ENCODE measurements at places on chromosomes 4 and X.

DNA sequence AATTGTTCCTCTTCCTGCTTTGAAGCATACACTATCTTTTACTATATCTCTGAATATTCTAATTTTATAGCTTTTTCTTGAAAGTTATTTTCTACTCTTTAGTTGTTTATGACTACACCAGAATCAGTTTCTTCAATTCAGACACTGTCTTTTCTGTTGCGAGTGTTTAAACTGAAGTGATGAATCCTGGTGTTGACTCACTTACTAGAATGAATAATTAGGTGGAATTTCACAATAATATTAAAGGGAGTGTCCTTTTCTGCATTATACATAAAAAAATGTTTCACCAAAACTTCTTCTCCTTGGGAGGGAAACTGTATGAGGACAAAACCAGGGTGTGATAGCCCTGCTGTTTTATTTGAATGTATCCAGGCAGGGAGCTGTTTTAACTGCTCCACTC lies 1383.1 kb downstream of the C4orf33 start:
- no peak for DNase-seq

GRCh38 chr4:19104176-19104575 lies 1082.6 kb upstream of the LCORL start:
- no peak for DNase-seq

DNA sequence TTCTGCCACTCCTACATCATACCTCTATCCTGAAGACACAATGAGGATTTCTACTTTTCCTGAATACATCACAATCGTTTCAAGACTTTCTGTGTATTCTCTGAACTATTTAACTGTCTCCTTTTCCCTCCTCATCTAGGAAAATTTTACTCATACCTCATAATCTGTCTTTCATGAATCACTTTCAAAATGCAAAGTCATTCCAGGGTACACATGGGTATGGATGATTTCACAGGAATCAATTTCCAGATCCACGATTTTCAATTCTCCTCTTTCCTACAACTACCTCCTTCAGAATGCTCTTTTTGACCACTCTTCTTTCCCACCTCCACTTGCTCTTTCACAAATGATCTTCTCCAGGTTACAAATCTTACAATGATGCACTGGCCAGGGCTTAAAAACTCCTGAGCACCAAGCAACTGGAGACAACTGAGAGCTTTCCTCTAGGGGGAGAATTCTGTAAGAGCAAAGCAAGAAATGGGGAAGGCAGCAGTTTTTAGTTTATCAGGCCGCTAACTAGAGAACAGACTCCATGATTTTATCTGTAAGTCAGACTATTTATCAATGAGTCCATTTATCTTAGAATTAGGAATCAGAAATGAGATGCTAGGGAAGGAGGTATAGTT lies 116.4 kb downstream of the PPP3CA start:
- no peak for DNase-seq

GRCh38 chr4:17068891-17069290 lies 170.4 kb upstream of the LDB2 start:
- no peak for DNase-seq

DNA sequence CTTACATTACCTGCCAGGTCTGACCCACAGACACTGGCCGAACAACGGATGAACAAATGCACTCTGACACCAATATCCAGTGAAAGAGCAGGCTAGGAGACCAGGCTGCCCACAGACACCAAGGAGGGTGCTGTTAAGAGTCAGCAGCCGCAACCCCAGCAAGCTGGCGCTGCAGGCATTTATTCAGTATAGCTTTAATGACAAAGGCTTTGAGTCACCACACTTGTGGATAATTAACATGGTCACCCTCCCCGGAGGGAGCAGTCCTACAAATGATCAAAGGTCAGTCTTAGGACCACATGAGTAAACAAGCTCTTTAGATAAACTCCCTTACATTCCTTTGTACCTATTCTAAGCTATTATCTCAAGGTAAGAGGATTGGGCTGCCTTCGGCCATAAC lies 368.5 kb upstream of the GRID2 start:
- no peak for DNase-seq

DNA sequence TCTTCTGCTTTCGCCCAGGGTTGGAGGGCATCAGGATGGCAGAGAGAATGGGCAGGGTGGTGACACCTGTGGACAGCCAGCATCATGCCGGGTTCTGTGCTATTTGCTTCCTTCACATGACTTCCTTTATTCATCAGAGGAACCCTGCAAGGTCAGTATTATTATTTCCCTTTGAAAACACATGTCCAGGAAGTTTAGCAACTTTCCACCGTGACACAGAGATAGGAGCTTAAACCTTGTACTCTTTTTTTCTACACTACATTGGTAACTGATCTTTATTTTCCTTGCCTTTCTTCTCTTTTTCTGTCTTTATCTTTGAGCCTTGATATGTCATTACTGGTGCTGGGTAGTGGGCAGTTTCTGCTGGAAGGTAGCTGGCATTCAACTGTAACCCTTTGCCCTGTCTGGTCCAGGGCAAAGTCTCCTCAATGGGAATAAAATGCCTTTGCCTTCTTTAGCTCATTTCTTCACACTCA lies 5.0 kb upstream of the MGST2 start:
- DNase-seq = no peak

DNA sequence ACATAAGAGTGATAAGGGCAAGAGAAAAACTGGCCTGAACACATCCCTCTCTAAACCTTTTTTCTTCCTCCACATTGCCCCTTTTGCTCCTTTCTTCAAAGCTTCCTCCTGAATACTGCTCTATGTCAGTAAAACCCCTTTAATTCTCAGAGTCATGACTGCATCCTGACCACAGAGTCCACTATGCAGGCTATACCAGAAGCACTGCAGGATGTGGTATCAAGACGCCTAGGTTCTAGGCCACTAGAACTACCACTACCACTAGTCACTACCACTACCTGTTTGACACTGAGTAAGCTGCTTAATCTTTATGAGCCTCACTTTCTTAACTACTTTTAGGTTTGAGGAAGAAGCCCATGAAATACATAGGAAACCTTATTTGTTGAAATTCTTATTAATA lies 38.7 kb downstream of the ARHGEF9 start:
- DNase-seq = no peak

- no peak for DNase-seq
Measured at GRCh38 chr4:6538575-6538974, 36.4 kb upstream of the MAN2B2 start.

DNA sequence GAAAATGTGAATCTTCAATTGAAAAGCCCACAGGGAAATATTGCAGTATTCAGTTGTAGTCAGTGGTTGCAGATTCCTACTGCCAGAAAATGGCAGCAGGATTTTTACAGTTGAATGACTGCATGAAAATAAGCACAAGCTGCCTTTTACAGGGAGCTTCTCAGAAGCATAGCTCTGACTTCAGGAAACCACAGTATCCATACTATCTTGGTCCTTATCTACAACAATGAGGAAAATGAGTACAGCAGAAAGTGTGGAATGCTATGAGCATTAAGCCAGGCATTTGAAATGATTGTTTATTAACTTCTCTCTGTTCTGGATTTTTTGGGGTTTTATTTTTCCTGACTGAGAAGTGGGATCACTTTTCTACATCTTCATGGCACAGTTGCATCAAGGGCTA lies 34.6 kb upstream of the PRRG1 start:
- DNase-seq = no peak

GRCh38 chr4:42454755-42455420 lies 57.6 kb downstream of the SHISA3 start:
- DNase-seq = no peak

GRCh38 chr4:147780137-147780777 lies 48.4 kb downstream of the ARHGAP10 start:
- DNase-seq = no peak

DNA sequence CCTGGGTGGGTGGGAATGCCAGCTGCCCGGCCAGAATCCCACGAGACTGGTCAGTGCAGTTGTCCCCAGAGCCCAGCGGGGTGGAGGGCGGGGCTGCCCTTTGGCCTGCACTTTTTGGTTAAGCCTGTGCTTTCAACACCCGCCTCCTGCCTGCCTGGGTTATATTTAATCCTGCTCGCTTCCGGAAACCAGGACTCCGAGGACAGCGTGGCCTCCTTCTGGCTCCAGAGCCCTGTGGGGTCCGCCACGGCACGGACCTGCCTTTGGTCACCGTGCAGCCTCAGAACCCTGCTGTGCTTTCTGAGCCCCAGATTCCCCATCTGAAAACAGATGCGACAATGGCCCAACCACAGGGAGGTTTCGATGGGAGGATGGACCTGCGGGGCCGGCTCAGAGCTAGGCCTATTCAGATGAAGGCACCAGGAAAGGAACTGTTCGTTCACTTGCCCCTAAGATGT lies 29.4 kb upstream of the KIAA0232 start:
- DNase-seq = no peak

- DNase-seq = no peak
Measured at GRCh38 chrX:103640401-103641155, 11.8 kb downstream of the TCEAL1 start.

- DNase-seq = no peak
Measured at GRCh38 chrX:130084631-130085237, 25.6 kb downstream of the ELF4 start.

- DNase-seq = no peak
Measured at GRCh38 chr4:18007625-18008024, 13.9 kb downstream of the LCORL start.

DNA sequence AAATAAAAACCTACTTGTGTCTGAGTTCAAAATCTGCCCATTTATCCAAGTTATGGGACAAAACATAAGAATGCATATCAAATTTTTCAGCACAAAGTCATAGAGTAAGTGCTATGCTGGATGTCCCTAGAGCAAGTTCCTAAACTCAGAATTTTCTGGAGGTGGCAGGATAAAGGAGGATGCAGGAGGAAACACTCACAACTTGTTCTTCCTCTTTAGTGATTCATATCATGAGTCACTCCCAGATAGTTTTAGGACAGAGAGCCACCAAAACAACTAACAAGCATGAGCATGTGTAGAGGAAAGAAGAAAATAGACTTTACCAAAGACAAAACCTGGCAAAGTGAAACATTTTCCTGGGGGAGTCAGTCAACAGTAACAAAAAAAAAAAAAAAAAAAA lies 302.7 kb downstream of the KCTD8 start:
- DNase-seq = no peak

GRCh38 chrX:40885989-40886388 lies 150.6 kb upstream of the MED14 start:
- DNase-seq = no peak

GRCh38 chr4:138981930-138982390 lies 33.6 kb upstream of the NOCT start:
- no peak for DNase-seq

GRCh38 chr4:113781439-113782040 lies 20.0 kb upstream of the CAMK2D start:
- no peak for DNase-seq

GRCh38 chrX:12240491-12240890 lies 102.2 kb downstream of the FRMPD4 start:
- no peak for DNase-seq

DNA sequence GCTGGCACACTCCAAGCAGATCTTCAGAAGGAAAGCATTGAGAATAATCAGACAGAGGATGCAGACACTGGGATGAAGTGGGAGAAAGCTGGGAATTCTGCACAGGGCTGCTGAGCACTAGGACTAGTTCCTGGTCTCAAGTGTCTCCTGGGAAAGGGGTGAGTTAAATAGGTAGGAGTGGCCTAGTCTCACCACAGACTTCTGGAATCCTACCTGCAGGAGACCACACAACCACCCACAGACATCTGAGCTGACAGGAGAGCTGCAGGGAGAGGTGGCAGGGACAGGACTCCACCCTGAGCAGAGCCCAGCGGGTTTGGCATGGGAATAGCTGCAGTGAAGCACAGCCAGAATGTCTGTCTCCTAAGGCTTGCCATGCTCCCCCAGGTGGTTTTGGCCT lies 95.1 kb upstream of the GALNTL6 start:
- DNase-seq = no peak

DNA sequence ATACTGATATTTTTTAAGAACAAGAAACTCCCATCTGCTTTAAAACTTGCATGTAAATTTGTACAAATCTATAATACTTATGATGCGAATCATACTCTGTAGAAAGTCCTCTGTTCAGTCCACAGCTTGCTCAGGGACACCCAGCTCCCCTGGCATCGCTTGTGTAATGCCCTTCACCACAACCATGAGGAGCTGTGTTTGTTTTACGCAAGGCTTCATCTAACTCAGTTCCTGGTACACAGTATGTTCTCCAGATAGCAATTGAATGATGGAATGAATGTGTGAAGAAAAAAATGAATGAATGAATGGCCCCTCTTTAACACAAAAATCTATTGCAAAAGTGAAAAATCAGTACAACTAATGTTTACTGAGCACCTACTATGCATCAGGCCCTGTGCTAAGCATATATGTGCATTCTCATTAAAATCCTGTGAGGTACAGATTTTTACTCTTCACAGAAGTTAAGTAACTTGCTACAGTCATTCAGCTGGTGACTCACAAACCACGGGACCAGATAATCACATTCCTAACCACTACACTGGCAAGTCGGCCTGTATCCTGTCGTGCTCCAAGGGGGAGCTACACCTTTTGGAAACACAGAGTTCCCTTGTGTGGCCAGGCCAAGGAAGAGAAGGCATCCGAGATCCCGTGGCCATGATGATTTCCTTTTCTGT lies 58.7 kb upstream of the KDR start:
- no peak for DNase-seq

DNA sequence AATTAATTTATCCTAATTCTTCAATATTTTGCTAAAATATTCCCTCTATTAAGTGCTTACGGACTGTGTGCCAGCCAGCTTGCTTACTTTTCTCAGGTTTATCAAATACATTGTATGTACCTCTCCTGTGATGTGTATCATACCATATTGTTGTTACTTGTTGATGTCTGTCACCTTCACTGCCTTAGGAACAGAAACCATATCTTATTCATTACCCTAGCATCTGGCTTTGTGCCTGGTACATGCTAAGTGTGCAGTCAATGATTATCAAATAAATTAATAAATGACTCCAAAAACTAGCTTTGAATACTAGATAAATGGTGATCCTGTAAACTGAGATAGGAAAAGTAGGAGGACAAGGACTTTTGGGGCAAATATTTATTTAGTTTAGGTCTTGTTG lies 6.9 kb downstream of the CLCN3 start:
- DNase-seq = no peak

GRCh38 chrX:63402106-63402505 lies 51.0 kb upstream of the SPIN4 start:
- DNase-seq = no peak

GRCh38 chr4:37873386-37873785 lies 17.5 kb upstream of the TBC1D1 start:
- DNase-seq = no peak

DNA sequence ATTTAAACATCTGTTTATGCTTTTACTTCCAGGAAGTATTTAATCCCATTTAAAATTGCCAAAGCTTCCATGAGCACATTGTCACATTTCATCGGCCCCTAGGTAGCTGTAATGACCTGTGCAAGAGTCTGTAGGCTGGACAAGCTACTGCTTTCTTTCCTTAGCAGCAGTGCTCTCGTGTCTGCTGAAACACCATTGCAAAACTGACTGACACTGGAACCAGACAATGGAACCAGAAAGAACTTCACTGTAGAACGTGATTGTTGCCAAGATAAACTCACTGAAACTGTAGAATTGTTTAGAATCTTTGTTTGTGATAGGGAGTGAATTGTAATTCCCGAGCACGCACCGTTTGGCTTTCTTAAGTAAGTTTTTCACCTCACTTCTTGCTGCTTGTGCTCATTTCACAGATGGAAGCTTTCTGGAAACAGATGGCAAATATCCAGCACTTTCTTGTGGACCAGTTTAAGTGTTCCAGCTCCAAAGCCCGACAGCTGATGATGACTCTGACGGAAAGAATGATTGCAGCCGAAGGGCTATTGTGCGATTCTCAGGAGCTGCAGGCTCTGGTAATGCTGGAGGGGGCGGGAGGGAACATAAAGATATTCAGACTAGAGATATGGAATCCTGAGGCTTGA lies 36.9 kb downstream of the EVC start:
- DNase-seq = no peak
